Ureter (tissue), 1 donor: ENCODE measurements at places on chromosomes 16 and 17. TPM values are rescaled to one million over a fixed set of nuclear protein-coding genes. Genes with fewer than 3 reads are reported as not detected.

GRCh38 chr16:4273858-4274311 is 1.1 kb upstream of the TFAP4 start:
- peak; percentile 61 for DNase-seq

DNA sequence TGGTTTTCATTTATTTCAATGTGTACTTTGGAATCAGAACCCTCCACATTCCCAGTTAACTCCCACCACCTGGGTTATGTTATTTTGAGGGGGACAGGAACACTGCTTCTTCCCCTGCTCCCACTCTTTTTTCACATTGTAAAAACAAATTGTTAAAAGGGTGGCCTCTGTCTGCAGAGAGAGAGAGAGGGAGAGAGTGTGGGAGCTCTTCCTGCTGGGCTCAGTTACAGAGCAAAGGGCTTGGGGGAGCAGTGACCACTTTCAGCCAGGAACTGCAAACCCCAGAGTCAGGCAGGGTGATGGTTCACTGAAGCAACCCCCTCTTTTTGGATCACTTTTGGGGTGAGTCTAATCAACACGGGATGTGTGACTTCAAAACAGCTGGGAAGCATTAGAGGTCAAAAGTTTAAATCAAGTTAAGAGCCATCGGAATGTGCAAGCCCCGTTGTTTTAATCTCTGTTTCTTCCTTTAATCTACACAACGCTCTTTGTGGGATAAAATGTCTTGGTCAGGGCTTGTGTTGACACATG is 577.0 kb upstream of the CDH11 start:
- no peak for DNase-seq

DNA sequence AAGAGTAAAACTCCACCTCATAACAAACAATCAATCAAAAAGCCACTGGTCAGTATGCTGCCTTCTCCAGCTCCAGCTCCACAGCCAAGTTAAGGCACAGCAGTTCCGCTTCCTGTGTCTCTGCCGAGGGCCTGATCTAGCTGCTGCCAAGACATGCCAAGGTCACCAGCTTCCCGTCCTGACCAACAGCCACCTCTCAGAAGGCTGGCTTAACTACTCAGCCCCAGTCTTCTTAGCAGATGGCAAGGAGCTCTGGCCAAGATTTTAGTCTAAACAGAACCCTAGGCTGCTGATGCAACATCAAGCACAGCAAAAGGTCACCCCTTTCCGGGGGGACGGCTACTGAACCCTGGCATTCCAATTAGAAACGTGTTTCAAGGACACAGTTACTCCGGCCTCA is 17.7 kb upstream of the MNT start:
- DNase-seq = no peak

- DNase-seq = no peak
These were observed 47.8 kb downstream of the SLC7A5 start for GRCh38 chr16:87821376-87822107.

DNA sequence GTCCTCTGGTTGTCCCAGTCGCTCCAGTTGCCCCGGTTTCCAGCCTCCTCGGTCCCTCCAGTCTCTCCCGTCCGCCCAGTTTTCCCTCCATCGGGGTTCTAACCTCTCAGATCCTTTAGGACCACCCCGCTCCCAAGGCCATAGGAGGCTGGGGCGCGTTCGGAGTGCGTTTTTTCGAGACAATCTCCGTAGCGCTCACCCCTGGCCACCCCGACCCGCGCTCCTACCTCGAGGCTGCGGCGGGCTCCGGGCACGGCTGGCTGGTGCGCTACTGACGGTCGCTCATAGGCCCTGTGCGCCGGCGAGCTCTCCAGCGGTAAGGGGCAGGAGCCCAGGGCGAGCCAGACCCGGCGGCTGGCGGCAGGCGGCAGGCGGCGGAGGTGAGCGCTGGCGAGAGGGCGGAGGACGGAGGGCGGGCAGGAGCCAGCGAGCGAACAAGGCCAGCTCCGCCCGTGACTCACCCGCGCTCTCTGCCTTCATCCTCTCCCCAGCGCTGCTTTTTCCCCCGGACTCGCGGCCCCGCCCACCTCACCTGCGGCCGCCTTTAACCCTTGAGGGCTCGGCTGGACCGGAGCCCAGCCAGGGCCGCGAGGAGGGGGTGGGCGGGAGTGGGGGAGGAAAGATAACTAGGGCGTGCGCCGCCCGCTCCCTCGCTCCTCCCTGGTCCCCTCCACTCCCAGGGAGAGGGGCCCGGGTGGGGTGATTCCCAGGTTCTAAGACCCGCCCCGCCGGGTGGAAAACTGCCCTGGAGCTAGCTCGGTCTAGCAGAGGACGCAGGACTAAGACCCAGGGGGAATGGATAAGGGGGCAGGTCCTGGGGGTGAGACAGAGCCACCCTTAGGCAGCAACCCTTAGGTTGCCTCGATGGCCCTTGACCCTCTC is at the start of gene SP6:
SP6 (minus strand) TSS at position 472 of the 882 bp plus-strand sequence. CDS start 2,734 bp downstream, outside the sequence.
- peak; percentile 84 for DNase-seq

DNA sequence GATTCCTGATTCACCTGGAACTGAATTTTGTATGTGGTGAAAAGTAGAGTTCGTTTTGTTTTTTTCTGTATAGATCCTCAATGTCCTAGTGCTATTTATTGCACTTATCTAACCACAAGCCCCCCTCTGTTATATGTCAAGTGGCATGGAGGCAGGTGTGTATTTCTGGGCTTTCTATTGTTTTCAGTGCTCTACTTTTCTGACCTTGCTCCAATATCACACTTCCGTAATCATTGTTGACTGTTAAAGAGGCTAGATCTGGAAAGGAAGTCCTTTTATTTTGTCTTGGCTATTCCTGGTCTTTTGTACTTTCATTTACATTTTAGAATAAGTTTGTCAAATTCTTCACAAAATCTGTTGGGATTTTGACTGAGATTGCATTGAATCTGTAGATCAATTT is 26.8 kb upstream of the FBXO47 start:
- DNase-seq = no peak

GRCh38 chr17:76382803-76383545 is 1.4 kb upstream of the SPHK1 start:
- no peak for DNase-seq

DNA sequence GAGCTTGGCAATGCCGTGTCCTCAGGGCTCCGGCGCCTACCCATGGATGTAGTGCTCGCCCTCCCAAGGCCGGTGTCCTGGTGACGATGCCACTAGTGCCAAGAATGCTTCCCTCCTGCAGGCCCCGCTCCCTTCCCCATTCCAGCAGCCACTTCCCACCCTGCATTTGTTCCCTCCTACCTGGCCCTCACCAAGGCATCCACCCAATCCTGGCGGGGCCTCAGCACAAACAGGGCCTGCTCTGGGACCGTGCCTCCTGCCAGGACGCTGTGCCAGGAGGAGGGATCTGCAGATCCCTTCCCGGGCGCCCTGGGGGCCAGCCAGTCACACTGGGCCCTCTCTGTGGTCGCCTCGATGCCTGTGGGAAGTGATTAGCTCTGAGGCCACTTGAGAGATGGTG is 25.1 kb downstream of the ABR start:
- no peak for DNase-seq

- no peak for DNase-seq
These were observed 55.6 kb downstream of the TMC6 start for GRCh38 chr17:78072961-78073360.

The SLC43A2 gene
- 30.9 TPM for total RNA-seq
